ENCODE measurements at places on chromosomes 5 and 9. TPM values are rescaled to one million over a fixed set of nuclear protein-coding genes. Genes with fewer than 3 reads are reported as not detected.

FGF18 gene
- total RNA-seq = 0.44 TPM

ANXA2R gene
- total RNA-seq = 2.5 TPM

SPINK5 gene
- total RNA-seq = not detected

PRLR gene
- total RNA-seq = not detected

CDX1 gene
- total RNA-seq = not detected

CEL gene
- total RNA-seq = 0.38 TPM

MACIR gene
- total RNA-seq = 22.2 TPM

HAVCR1 gene
- 43.9 TPM for total RNA-seq

LHFPL2 gene
- 51.4 TPM for total RNA-seq

FGFR4 gene
- 22.0 TPM for total RNA-seq

FAM221B gene
- total RNA-seq = not detected

TLR4 gene
- 0.08 TPM for total RNA-seq

LMBRD2 gene
- total RNA-seq = 1.1 TPM
